Stimulated activated CD4-positive, alpha-beta T cell treated with anti-CD3 and anti-CD28 coated beads, Interleukin-1b, Interleukin-23, amount 100 ng/mL, for 1 hour (primary cell): ENCODE measurements at places on chromosomes 5 and 9.

DNA sequence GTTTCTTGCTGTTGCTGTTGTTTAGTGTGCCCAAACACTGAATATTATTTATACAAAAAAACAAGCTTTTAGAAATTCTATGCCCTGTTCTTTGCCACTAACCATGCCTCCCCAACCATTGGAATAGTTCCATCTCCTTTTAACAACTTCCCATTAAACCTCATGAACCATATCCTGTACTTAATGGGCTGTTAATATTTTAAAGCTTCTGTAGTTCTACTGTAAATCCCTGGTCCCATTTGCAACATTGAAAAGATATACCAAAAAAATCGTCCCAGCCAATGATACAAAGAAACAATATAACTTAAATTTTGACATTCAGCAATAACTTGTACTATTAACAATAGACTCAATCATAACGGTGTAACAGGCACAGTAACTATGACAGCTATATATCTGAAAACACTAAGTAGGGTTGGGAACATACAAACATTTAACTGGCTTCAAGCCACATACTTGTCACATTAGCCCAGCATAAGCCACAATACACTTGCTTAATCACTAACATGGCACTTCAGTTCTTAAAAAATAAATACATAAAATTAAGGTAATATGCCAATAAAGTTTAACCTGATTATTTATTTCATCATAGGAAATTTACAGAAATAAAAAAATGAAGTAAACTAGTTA is 86.1 kb downstream of the ADAMTS6 start:
- no peak for DNase-seq

GRCh38 chr9:5976674-5977397 is 38.6 kb downstream of the RANBP6 start:
- no peak for DNase-seq

DNA sequence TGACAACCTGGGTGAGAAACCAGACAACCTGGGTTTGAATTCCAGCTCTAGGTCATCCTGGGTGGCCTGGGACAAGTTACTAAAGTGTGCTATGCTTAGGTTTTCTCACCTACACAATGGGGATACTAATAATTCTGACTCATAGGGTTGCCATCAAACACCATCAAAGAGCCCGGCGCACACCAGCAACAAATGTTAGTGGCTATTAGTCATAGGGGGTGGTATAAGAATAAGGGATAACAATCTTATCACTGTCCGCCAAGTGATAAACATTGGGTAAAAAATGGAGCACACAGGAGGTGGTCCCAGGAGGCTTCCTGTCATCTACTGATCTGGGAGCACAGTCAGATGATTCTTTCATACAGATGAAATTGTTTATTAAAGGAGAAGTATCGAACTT is 61.4 kb upstream of the AFAP1L1 start:
- no peak for DNase-seq

DNA sequence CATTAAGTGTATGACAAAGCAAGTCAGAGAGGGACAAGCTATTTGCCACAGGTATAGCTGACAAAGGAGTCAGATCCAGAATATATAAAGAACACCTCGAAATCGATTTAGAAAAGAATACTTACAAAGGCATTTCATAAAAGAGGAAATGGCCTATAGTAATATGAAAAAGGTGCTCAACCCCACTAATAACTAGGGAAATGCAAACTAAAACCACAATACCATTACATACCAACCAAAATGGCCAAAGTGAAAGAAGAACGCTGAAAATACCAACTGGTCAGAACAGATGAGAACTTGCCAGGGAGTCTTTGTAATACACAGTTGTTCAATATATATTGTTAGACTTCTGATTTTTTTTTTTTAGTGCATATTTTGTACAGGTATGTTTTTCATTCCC is 152.9 kb downstream of the CDC42SE2 start:
- no peak for DNase-seq

- no peak for DNase-seq
Measured at GRCh38 chr5:2866662-2867372, 115.3 kb upstream of the IRX2 start.

DNA sequence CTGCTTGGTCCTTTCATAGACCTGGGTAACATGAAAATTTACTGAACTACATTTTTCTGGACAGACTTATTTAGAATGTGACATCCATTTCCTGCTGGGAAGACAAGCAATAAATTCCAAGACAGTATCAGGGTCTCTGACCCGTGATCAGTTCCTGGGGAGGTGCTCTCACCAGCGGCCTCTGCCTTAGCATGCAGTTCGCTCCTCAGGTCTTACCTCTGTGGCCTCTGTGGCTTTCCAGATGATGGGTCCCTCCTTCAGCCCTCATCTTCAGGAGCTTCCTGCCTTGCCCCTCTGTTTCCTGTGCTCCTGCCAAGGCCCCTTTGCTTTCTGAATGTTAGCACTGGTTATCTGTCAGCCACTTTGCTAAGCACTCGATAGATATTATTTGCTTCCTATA is 66.4 kb downstream of the CMYA5 start:
- no peak for DNase-seq

DNA sequence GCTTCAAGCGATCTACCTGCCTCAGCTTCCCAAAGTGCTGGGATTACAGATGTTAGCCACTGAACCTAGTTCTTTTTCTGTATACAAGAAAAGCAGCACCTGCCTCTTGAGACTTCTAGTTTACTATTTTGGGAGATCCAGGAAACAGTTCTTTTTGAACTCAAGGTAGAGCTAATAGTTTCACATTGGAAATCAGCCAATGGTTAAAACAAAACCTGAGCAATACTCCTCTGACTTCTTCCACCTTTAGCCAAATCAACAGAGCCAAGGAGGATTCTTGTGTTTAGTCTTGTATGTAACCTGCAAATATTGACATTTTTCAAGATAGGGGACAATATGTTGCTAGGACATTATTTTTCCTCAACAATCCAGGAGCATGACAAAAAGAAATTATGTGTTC is 349.4 kb downstream of the SH3GL2 start:
- no peak for DNase-seq
